ENCODE measurements at places on chromosomes 3 and 15. TPM values are rescaled to one million over a fixed set of nuclear protein-coding genes. Genes with fewer than 3 reads are reported as not detected.

GRCh38 chr3:58197588-58197987, 13.2 kb downstream of the DNASE1L3 start:
- DNase-seq = no peak

GRCh38 chr3:15428539-15428938, 1.1 kb downstream of the EAF1 start:
- DNase-seq = no peak

DNA sequence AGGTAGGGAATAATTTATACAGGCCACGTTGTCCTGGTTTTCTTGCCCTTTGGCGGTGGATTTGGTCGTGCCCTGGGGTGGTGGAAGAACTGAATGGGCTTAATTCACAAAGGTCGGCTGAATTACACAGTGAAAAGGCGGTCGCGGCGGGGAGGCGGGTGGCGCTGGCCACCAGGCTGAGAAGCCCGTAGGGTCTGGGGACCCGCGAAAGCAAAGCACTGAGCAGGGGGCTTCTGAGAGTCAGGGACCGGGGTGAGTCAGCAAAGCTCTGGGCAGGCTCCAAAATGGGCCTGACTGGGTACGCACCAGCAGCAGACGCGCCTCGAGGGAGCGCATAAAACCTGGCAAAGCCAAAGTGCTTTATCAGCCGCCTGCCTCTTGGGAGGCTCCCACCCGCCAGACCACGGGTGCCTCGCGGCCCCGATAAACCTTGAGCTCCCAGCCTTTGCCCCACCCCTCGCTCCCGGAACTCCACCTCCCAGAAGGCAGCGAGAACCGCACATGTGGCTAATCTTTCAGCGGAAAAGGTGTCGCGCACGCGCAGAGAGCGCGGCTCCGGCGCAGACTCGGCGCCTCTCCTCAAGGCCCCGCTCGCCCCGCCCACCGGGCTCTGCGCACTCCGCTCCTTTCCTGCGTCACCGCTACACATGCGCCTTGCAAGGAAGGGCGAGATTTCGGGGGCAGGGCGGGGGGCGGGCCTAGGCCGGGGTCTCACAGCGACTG, 377 bp upstream of the ABCF3 start:
- DNase-seq = peak; percentile 99

- no peak for DNase-seq
Observed at GRCh38 chr15:48795901-48796300, 15.0 kb downstream of the CEP152 start.

- DNase-seq = no peak
Observed at GRCh38 chr3:149153402-149153801, 24.0 kb downstream of the HPS3 start.

DNA sequence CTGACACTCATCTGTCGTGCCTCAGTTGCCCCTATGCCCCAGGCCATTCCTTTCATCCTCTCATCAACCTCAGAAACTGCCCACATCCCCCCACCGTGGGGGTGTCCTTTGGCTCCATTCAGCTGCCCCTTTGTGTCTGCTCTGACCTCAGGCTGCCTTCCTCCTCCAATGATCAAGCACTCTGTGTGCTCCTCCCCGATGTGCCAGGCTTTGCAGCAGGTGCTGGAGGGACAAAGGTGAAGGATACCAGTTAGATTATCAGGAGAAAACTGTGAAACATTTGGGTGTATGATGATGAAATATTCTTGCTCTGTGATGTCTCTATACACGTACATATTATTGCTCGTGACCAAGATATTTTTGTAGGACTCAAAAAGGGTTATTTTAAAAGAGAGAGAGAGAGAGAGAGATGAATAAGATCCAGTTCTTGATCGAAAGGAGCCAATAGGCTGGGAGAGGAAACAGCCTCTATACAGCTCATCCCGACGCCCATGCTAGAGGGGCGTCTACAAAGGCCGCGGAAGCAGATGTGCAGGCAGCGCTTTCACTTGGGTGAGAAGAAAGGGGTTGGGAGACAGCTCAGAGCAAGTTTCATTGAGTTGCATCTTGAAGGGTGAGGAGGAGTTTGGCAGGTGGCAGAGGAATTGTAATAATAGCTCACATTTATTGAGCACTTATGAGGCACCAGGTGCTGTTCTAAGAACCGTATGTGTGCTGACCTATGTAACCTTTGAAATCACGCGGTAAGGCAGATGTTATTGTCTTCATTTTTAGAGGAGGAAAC, 28.3 kb upstream of the ADCY5 start:
- DNase-seq = no peak

DNA sequence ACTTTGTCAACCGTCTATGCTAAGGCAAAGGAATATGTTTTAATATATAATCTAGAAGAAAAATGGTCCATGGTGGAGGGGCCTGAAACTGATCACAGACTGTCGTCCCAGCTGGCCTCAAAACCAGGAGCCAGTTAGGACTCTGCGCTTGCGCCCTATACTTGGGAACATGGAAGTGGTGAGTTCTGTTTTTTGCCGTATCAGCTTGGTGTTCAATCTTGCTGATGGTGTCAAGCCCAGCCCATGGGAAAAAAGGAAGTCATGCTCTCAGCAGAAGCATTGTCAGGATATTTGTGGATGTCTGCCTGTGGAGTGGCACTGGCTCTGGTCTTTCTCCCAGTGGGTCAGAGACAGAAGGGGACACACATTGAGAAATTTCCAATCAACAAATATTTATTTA, 342.0 kb upstream of the CTDSPL start:
- no peak for DNase-seq

GRCh38 chr3:81770710-81771109, 9.3 kb upstream of the GBE1 start:
- DNase-seq = no peak

DNA sequence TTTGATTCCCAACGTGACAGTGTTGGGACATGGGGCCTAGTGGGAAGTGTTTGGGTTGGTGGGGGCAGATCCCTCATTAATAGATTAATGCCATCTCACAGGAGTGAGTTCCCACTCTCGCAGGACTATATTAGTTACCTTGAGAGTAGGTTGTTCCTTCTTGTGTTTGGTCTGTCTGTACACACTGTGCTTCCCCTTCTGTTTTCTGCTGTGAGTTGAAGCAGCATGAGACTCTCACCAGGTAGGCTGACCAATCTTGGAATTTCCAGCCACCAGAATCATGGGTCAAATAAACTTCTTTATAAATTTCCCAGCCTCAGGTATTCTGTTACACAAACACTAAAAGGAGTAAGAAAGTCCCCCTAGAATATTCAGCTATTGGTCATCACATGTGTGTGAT, 145.4 kb downstream of the ERC2 start:
- no peak for DNase-seq

DNA sequence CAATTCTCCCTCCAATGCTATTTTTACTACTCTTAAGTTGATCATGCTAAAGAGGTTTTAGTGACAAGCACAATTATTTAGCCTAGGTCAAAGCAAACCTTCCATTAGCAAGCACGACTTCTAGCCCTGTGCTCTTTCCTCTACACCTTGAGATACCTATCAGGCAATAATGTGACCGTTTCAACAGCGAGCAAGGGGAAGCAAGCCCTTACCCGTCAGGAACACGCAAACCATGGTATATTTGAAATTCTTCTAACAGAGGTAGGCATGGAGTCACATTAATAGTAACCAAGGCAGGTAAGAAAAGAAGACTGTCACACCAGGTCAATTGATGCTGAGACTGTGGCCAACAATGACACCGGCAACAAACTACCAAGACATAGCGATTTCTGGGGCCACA, 68.9 kb upstream of the VGLL4 start:
- DNase-seq = no peak

DNA sequence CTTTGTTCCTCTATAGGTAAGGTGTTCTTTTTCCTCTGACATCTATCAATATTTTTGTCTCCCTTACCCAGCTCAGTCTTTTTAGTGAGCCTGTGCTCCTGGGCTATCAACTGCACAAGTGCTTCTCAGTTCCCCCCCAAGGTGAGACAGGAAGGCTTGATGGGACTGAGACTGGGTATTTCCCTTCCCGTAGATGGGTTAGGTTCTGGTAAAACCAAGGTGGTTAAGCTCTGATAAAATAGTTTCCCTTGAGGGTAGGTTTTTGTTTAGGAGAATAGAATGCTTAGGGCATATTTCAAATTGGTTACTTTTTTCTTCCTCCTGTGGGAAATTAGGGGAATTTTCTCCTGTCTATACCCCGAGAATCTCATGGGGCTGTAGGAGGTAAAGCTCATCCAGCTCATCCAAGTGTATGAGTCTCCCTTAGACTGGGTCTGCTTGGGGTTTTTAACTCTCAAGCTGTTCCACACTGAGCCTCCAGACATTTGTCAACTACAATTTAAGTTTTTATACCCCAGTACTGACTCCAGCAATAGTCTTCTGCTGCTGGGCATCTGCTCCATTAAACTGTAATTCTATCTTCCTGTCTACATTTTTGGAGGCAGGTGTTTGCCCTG, 44.9 kb downstream of the OXSR1 start:
- DNase-seq = no peak

DNA sequence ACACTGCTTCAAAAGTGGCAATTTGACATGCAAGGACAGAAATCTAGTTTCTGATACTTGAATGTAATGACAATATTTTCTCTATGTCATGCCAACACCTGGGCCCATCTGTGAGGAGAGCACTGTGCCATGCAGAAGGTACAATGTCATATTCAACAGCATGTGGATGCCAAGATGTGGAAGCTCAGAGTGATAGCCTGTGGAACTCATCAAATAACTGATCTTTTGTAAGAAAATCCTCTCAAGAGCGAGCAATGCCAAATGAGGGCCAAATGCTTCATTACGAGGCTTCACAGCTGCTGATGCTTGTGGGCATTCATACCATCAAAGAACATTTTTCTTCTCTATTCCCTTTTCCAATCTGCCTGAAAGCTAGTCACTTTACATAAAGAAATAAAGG, 95.1 kb downstream of the ROBO1 start:
- no peak for DNase-seq

GABRG3 gene
- total RNA-seq = not detected

SPSB4 gene
- total RNA-seq = 6.9 TPM

ZNF620 gene
- 2.0 TPM for total RNA-seq

MAPKBP1 gene
- 10.5 TPM for total RNA-seq

C3orf20 gene
- total RNA-seq = not detected
